ENCODE measurements at places on chromosomes 7 and 10.

- DNase-seq, result peak; percentile 33
These were observed 161.2 kb downstream of the TAX1BP1 start for GRCh38 chr7:27901028-27901760.

DNA sequence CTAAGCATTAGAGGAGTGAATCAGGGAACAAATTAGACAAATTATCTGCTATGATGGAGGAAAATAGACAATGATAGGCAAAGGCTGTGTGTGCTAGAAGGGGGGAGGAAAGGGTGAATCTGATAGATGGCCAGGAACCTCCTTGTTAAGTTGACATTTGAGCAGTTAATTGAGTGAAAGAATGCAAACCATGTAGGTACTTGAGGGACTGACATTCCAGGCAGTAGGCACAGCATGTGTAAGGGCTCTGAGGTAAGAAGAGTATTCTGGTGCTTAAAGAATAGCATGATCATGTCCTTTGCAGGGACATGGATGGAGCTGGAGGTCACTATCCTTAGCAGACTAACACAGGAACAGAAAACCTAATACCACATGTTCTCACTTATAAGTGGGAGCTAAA, 48.6 kb upstream of the TES start:
- no peak for DNase-seq

GRCh38 chr7:113131367-113131766, 13.0 kb upstream of the SMIM30 start:
- DNase-seq, result no peak

DNA sequence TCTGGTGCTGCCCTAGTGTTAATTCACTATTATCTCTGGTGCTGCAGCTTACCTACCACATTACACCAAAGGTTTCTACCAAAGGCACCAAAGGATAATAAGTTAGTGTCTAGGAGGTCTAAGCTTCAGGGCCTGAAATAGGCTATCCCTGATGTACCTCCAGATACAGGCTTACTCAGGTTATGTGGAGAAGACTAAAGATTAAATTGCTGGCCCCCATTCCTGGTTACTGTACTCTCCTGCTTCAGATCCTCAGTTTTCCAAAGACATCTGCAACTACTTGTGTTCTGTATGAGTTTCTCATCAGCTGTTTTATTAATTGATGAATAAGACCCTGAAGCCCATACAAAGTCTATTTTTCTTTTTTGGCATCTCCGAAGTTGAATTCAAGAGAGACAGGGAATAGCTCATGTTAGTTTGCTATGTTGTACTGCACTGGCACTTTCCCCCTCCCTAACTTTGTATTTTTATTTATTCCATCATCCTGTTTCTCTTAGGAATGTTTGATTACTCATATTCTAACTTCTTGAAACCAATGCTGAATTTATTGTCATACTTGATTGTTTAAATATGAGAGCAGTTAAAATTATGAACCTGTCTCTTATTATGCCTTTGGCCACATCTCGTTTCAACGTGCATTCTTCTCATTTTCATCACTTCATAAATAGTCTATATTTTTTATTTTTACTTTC, 85.9 kb downstream of the PON1 start:
- DNase-seq, result no peak

- no peak for DNase-seq
These were observed 79.7 kb upstream of the FERD3L start for GRCh38 chr7:19224951-19225350.

DNA sequence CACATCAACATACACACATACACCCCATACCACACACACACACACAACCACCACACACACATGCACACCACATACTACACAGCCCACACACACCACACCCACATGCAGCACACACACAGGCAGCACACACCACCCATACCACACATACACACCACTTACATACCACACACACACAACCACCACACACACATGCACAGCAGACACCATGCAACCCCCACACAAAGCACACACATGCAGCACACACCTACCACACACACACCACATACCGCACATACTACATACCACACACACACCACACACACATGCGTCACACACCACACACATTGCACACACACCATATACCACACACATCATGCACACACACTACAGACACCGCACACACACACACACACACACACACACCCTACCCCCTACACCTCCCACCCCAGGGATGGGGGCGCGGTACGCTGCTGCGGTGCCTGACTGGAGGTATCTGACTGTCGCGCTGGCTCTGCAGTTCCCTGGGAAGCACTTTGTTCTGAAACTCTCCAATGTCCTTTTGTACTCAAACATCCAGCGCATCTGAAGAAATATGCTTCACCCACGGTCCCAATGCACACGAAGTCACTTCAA, 5.4 kb upstream of the TRPV6 start:
- no peak for DNase-seq

DNA sequence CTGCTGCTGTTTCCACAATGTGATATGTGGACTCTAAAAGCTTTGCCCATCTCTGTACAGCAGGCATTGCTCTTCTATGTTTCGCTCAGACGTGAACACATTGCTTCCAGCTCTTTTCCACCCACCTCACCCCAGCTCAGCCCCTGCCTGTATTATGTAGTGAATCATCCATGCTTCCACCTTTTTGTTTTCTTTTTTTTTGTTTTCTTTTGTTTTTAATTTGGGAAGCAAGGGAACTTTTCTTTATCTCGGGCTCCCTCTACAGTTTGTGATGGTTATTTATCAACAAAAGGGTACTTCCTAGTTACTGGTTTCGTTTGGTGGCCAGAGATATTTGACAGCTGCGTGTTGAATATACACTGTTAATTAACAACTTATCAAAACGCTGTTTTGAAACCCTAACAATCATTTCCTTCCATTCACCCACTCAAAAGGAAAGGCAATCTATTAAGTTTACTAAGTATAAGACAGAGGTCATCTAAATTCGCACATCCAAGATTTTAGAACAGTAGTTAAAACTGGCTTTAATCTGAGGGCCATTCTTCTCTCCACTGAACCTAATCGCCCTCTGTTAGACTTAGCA, 127.9 kb upstream of the STK17A start:
- DNase-seq, result peak; percentile 68

GRCh38 chr7:9945857-9946256, 1027.8 kb upstream of the PHF14 start:
- no peak for DNase-seq

GRCh38 chr7:150435390-150436073, 14.9 kb upstream of the GIMAP8 start:
- no peak for DNase-seq

DNA sequence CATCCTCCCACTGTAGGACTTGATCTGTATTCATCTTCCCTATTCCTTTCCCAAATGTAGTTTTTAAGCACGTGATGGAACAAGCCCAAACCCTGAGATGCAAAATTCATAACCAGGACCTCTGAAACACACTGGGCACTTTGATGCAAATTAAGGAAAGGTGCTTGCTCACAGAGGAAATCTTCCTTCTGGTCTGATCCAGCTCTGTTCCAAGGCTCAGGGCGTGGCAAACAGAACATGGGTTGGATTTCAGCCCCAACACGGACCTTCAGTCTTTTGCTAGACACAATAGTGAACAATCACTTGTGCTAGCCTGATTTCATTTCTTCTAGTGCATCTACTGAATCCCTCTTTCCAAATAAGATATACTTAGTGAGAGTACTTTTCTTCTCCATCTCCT, 27.9 kb downstream of the PON3 start:
- DNase-seq, result no peak

GRCh38 chr7:66747881-66748511, 7.5 kb downstream of the RABGEF1 start:
- DNase-seq, result no peak

- DNase-seq, result no peak
These were observed 102.0 kb upstream of the HDAC9 start for GRCh38 chr7:18393465-18394118.

DNA sequence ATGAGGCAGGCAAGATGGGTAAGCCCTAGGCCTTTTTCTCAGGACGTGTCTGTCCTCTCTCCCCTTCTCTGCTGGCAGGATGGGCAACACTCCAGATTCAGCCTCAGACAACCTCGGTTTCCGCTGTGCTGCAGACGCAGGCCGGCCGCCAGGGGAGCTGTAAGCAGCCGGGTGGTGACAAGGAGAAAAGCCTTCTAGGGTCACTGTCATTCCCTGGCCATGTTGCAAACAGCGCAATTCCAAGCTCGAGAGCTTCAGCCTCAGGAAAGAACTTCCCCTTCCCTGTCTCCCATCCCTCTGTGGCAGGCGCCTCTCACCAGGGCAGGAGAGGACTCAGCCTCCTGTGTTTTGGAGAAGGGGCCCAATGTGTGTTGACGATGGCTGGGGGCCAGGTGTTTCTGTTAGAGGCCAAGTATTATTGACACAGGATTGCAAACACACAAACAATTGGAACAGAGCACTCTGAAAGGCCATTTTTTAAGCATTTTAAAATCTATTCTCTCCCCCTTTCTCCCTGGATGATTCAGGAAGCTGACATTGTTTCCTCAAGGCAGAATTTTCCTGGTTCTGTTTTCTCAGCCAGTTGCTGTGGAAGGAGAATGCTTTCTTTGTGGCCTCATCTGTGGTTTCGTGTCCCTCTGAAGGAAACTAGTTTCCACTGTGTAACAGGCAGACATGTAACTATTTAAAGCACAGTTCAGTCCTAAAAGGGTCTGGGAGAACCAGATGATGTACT, 13.1 kb downstream of the PHKG1 start:
- no peak for DNase-seq

GRCh38 chr7:22627136-22627535, 99.9 kb upstream of the IL6 start:
- DNase-seq, result no peak

DNA sequence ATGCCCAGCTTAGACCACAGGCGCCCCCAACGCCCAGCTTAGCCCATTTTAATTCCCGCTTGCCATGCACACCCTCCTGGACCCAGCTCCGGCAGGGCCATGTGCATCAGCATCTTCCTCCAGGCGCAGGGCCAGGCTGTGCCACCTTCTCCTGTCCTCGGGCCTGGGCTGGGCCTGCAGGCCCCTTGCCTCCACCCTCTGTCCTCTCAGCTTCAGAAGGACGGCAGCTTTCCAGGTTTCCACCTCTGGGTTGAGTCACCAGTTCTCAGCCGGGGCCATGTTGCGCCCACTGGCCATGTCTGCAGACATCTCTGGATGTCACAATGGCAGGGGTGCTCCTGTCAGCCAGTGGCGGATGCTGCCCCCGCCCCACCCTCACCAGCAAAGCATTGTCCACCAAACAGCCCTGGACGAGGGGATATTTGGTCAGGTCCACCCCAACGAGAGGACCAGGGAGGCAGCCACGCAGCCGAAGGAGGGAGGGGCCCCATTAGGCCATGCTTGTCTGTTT, 59.1 kb upstream of the NKX6-2 start:
- no peak for DNase-seq

DNA sequence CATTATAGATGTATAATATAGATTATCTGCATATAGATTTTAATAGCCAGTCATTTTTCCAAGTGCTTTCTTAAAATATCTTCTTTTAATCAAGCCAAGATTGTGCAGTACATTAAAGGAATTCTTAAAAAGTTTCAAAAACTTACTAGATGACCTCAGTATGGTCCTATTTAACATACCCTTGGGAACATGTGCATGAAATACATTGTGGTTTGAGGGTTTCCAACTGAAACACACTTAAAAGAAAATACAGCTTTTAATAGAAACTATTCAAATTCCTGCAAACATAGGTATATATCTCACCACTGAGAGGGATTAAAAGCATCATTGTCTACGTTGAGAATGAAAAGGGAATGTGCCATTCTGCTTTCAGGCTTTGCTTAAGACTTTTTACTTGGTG, 364.9 kb downstream of the SUGCT start:
- no peak for DNase-seq

DNA sequence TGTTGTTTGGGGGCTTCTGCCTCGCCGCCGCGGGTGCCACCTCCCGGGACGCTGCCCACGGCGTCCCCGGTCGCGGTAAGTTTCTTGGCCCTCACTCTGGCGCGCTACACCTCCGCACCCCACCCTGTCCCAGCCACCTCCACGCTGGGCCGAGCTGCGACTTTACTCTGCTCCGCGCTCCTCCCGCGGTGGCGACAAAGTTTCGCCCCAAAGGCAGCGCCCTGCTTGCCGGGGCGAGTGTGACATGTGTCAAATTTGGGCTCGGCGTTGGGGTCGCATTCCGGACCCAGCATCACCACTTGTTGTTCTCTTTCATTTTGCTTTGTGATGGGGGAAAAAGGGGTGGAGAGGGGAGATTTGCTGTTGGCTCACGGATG, 167.7 kb upstream of the PPP1R3A start:
- DNase-seq, result no peak

- DNase-seq, result no peak
These were observed 61.4 kb upstream of the ASAH2 start for GRCh38 chr10:50312464-50313437.

DNA sequence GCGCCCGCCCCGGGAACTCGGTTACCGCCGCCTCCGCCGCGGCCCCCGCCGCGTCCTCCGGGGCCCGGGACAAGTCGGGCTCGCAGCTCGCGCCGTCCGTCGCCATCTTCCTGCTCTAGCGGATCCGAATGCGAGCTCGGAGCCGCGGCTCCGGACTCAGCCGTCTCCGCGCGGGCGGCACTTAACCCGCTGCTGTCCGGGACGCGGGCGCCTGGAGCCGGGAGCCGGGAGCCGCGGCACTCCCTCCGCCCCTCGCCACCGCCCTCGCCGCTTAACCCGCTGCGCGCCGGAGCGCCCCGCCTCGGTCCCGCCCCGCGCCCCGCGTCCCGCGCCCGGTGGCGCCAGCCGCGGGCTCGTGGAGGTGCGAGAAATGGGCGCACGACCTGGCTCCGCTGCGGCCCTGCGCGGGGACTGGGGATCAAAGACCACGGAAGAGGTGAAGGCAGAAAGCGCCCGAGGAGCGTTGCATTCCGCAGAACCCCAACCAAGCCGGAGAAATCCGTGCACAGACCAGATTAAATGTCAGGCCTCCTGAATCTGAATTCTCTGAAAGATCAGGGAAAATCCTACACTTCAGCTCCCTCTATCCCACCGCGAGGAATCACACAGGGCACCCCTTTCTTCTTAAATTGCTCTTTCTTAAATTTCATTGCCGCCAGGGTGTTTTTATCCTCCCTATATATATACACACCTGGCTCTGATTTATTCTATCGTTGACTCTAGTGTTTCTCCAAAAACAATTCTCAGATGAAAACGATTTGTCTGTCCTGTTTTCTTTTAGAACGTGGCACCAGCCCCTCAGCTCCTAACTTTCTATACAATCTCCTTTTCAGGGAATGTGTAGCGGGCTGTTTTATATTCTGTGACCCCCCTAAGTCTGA, at the start of gene CTTNBP2:
TSS of gene CTTNBP2 (minus strand) at position 132 of the 881 bp plus-strand sequence. CDS start at position 106, 26 bp downstream.
- peak; percentile 47 for DNase-seq

DNA sequence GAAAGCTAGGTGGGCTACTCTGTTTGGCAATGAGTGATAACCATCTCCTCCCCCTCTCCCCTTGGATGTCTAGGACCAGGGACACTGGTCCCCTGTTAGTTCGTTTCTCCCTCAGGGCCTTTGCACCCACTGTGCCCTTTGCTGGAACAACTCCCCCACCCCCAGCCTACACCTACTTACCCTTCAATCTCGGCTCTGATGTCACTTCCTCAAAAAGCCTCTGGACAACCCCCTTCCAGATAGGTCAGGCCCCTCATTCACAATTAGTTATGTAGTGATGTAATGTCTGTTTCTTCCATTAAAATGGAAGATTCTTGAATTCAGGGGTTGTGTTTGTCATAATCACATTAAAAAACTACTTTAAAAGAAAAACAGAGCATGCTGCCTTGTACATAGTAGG, 152.9 kb downstream of the SNX10 start:
- DNase-seq, result no peak

GRCh38 chr7:71342202-71342601, 210.3 kb downstream of the GALNT17 start:
- no peak for DNase-seq

- no peak for DNase-seq
These were observed 46.9 kb downstream of the VWA2 start for GRCh38 chr10:114285961-114286441.

All from urothelium cell line (cell line).